HT1080 (cell line): ENCODE measurements at places on chromosomes 5 and 9. TPM values are rescaled to one million over a fixed set of nuclear protein-coding genes. Genes with fewer than 3 reads are reported as not detected.

GRCh38 chr9:131645078-131645776 is 94.6 kb downstream of the RAPGEF1 start:
- no peak for DNase-seq

- peak; percentile 64 for DNase-seq
Observed at GRCh38 chr9:127943731-127944144, 6.1 kb upstream of the DPM2 start.

- no peak for DNase-seq
Observed at GRCh38 chr9:86942281-86943200, 4.8 kb downstream of the GAS1 start.

GRCh38 chr9:136728548-136729123 is 14.1 kb downstream of the LCN10 start:
- DNase-seq, result no peak

The GLT6D1 gene
- total RNA-seq, result not detected in 2 replicates
